ENCODE measurements at places on chromosomes 2 and 18.

GRCh38 chr2:143679617-143680016, 550.4 kb downstream of the ARHGAP15 start:
- DNase-seq = no peak

DNA sequence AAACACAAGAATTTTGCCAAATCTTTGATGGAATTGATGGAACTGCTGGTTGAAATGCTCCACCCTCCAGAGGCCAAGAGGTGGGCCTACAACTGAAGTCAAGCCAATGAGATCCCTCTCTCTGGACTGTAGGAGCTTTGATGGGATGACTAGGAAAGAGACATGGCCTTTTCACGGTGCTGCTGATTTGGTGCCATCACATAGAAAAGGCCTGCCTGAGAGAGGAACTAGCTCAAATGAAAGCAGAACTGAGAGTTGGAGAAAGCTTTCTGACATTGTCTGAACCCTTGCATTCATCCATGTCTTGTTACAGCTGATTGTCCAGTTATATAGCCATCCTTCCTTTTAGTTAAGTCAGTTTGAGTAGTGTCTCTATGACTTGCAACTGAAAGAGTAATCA, 283.8 kb upstream of the LYPD1 start:
- DNase-seq = no peak

GRCh38 chr2:212628586-212628985, 90.0 kb upstream of the ERBB4 start:
- DNase-seq = no peak

DNA sequence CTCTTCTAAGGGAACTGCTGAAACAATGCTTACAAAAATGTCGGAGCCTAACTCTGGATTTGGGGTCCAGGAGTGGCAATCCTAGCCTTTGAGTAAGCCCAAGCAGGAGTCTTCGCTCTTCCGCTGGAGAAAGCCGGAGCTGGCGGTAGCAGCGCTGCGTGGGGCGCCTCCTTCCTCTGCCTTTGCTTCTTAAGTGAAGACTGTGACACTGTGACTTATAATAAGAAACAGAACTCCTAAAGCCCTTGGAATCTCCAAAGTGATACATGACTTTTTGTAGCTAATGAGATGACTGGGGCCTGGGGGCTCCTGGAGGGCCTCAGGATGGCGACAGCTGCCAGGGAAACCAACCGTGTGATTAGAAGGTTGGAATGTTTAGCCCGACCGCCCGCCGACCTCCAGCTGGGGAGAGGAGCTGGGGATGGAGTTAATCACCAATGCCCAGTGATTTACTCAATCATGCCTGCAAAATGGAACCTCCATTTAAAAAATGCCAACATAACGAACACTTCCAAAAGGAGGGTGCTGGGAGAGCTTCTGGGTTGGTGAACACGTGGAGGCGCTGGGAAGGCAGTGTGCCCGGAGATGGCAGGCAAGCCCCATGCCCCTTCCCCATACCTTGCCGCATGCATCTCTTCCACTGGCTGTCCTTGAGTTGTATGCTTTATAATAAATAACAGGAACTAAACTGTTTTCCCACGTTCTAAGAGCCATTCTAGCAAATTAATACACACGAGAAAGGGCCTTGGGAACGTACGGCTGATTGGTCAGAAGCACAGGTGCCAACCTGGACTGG, 29.0 kb upstream of the MAL start:
- DNase-seq = no peak

- no peak for DNase-seq
Observed at GRCh38 chr2:55782528-55783173, 89.0 kb upstream of the PNPT1 start.

GRCh38 chr2:239456940-239457339, 56.1 kb upstream of the HDAC4 start:
- no peak for DNase-seq

Measured in cortex of kidney (tissue), 1 donor.